ENCODE measurements at places on chromosomes 5 and 9. TPM values are rescaled to one million over a fixed set of nuclear protein-coding genes. Genes with fewer than 3 reads are reported as not detected.

GRCh38 chr5:50763846-50764245, 97.4 kb downstream of the PARP8 start:
- DNase-seq, result no peak

- no peak for DNase-seq
Observed at GRCh38 chr5:138514021-138514420, 29.0 kb downstream of the ETF1 start.

Gene NTNG2
- total RNA-seq, result 7.9 TPM

GRCh38 chr5:96615223-96615622, 47.0 kb upstream of the CAST start:
- DNase-seq, result no peak

GRCh38 chr9:110936719-110937452, 101.4 kb downstream of the LPAR1 start:
- no peak for DNase-seq

Gene MEGF10
- not detected for total RNA-seq

Gene XPA
- total RNA-seq, result 7.8 TPM

DNA sequence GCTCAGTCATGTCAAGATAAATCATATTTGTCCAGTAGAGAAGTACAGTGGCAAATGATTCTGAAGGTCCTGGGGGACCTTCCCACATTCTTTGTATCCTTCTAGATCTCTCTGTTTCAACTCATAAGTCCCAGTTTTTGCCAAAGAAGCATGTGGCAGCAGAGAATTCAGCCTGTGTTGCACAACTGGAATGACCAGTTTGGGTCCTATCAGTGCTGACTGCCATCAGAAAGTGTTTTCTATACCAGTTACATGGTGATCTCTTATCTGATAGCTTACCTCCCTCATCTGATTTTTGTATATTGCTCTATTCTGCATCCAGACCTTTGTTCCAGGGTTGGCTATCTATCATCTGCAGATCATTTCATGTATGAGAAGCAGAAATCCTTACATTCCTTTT, 21.7 kb downstream of the GM2A start:
- no peak for DNase-seq

DNA sequence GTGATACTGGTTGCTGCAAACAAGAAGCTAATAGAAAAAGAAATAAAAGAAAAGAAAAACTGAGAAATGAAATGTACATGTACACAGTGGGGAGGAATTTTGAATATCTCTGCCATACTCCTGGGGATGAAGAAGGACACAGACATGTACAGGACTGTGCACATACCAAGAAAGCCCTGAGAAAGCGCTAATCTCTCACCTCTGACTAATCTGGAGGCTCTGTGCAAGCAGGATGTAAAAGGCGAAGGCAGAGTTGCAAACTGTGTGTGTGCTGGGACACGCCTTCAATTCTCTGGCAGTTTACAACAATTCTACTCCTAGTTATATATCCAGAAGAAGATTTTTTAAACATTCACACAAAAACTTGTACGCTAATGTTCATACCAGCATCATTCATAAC, 211.4 kb downstream of the KIAA0825 start:
- DNase-seq, result no peak

Data from activated CD8-positive, alpha-beta memory T cell treated with anti-CD3 and anti-CD28 coated beads, Interleukin-2, amount 10 ng/mL, durations not matched to agents 7 days and 5 days (primary cell).